T-helper 22 cell (primary cell): ENCODE measurements at places on chromosomes 1 and 21.

DNA sequence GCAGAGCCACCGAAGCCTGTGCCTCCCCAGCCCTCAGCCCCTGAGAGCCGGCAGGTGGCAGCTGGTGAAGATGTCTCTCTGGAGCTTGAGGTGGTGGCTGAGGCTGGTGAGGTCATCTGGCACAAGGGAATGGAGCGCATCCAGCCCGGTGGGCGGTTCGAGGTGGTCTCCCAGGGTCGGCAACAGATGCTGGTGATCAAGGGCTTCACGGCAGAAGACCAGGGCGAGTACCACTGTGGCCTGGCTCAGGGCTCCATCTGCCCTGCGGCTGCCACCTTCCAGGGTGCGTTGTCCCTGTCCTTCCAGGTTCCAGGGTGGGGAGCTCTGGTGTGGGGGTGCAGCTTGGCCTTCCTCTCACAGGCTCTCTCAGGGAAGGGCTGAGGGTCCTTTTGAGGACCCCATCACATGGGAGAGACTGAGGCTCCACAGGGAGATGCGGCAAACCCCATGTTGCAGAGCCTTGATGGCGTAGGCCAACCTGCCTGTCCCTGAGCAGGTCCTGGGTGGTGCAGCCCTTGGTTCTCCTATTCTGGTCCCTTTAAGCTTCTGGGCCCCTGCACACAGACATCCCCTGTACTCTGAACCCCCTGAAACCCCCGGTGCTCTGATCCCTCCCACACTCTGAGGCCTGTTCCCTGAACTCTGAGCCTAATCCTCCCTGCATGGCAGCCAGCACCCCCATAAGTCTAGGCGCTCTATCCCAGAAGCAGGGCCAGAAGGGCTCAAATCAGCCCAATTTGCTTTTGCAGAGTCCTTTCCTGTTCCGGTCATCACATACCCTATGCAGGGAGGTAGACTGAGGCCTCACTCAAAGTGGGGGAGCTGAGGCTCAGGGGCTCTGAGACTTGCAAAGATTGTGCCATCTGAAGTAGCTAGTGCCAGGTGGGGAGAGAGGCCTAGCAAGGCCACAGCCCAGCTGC is 88.5 kb downstream of the TRIM11 start:
- no peak for DNase-seq

DNA sequence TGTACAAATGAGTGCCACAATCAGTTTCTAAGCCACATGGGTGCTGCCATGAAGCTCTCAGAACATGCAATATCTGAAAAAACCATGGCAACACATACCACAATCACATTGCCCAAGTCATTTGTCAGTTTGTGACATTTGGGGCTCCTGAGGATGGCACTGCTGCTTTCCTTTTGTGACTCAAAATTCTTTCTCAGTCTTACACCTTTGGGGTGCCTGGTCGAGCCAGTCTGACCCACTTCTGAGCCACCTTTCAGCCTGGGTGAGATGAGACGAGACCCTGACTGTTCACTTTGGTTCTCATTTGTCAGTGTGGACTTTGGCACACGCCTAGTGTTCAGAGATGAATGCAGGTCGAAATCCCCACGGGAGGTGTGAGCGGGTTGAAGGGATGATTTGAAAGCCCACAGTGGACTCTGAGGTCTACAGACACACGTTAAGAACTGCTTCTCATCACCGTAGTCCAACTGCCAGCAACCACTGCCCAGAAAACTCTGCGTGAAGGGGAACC is 8.0 kb downstream of the BATF3 start:
- DNase-seq, result no peak

- no peak for DNase-seq
Measured at GRCh38 chr1:33365560-33365997, 44.7 kb upstream of the A3GALT2 start.

DNA sequence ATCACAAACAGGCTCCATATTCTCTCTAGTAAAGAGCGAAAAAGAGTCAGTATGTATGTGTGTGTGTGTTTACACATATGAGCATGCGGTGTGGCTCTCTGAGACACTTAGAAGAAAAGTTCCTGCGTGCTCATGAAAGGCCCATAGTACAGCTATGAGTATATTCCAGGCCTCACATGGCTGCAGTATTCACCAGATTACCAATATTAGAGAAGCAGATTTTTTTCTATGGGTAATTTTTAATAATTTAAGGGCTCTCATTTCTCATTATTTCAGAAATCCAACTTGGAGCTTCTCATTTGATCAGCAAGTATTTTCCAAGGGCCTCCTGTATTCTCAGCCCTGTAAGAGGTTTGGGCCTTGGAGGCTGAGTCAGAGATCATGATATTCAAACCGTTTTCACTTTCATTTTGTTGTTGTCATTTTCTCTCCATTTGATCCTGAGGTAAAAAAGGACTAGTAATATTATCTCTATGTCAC is 232.9 kb upstream of the SGIP1 start:
- DNase-seq, result no peak

GRCh38 chr1:150567341-150567716 is 12.1 kb downstream of the MCL1 start:
- no peak for DNase-seq

DNA sequence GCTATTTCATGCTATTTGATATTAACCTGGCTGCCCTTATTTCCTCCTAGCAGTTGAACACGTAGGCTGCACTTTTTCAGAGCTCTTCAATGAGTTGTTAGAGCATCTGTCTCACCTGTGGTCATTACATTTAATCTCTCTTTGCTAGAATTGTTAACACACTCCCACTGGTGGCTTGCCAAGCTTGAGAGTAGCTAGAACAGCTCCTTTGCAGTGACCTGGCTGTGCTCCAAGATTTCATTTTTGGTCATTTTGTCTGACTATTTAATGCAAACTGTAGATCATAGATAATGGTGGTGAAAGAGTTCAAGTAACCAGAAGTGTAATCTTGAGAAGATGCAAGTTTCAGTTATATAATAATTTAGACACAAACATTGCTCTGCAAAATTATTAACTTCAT is 105.6 kb downstream of the LRRC7 start:
- no peak for DNase-seq

- DNase-seq, result no peak
Measured at GRCh38 chr21:40586575-40586974, 260.4 kb downstream of the DSCAM start.

- no peak for DNase-seq
Measured at GRCh38 chr1:232648316-232648715, 18.4 kb upstream of the SIPA1L2 start.

GRCh38 chr1:27990920-27991537 is 31.3 kb downstream of the XKR8 start:
- DNase-seq, result no peak

DNA sequence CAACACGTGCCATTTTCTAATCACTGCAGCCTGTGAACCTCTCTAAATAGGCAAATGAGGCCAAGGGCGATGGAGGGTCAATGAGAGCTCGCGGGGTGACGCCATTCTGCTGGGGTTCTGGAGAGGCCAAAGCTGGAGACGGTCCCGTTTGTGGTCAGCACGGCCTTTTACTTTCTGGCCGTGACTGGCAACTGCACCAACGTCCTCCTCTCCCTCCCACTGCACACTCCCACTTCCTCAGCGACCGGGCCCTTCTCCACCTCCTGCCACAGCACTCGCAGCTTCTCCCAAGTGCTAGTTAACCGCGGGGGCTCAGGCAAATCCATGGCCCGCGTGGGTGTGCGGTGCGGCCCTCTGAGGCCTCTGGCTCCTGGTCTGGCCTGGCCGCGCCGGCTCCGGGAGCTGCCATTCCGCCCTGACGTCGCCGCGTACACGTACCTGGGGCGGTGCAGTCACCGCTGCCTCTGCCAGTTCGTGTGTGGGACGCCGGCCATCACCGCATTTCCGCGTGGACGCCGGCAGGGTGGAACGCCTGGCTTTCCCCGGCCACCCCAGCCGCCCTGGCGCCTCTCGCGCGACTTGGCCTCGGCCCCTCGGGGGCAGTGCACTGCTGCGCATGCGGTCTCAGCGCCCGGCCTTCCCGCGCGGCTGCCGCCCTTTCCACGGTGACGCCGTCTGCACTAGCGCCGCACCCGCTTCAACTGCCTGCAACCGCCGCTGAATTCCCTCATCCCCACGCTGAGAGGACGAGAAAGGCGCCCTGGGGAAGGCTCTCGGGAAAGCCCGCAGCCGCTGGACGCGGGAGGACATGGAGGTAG is 18.2 kb downstream of the OR2C3 start:
- DNase-seq, result no peak

DNA sequence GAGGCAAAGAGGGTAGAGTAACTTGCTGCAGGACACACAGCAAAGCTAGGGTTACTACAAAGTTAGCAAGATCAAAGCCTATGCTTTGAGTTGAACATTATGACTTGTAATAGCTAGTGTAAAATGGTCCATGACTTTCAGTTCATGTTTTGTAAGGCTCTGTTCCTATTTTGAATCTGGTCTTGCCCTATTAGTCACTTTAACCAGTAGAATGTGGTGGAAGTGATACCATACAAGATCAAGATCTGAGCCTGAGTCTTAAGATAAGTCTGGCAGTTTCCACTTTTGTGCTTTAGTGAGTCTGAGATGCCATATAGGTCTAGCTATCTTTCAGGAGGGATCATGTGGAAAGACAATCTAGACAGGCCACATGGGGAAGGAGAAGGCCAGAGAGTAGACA is 282.1 kb upstream of the BRINP3 start:
- DNase-seq, result no peak

GRCh38 chr1:214632091-214632490 is 29.1 kb downstream of the CENPF start:
- DNase-seq, result peak; percentile 61

DNA sequence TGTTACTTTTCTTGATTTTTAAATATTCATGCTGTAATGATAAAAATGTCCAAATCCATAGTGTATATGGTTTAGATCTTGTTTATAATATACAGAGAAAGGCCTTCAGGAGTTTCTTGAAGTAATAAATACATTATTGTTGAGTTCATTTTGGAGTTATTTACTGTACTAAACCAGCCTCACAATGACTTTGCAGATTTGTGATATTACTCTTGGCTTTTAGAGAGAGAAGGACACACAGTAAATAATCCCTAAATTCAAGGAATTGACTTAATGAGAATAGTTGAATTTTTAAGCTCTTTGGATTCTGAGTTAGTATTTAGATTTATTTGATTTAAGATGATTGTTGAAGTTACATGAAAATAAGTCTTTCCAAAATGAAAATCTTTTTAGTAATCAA is 38.9 kb downstream of the RABGAP1L start:
- DNase-seq, result no peak

GRCh38 chr1:59092126-59092525 is 204.8 kb upstream of the FGGY start:
- no peak for DNase-seq

GRCh38 chr1:36159614-36160387 is 3.8 kb downstream of the MAP7D1 start:
- no peak for DNase-seq

DNA sequence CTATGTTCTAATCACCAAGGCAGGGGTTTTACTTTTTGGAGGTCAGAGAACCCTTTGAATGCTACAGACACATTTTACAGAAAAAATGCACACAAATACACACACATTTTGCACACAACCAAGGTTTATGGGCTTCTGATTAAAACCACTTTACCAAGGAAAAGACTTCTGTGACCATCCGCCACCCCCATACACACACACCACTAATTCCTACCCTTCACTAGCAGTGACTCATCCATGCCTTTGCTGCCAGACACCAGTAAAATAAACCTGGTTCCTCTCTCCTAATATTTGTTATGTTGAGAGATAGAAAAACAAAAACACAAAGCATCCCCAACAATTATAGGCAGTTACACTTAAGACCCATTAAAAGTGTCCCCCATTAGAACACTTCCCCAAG is 12.9 kb downstream of the PIGM start:
- DNase-seq, result no peak

- DNase-seq, result no peak
Measured at GRCh38 chr1:189769448-189769847, 708.2 kb downstream of the BRINP3 start.

- no peak for DNase-seq
Measured at GRCh38 chr1:167860231-167860923, 53.6 kb downstream of the ADCY10 start.

GRCh38 chr1:234186037-234186688 is 187.1 kb upstream of the COA6 start:
- no peak for DNase-seq

- no peak for DNase-seq
Measured at GRCh38 chr1:165456861-165457260, 11.9 kb upstream of the RXRG start.

- no peak for DNase-seq
Measured at GRCh38 chr1:202056644-202057334, 46.4 kb downstream of the ELF3 start.

DNA sequence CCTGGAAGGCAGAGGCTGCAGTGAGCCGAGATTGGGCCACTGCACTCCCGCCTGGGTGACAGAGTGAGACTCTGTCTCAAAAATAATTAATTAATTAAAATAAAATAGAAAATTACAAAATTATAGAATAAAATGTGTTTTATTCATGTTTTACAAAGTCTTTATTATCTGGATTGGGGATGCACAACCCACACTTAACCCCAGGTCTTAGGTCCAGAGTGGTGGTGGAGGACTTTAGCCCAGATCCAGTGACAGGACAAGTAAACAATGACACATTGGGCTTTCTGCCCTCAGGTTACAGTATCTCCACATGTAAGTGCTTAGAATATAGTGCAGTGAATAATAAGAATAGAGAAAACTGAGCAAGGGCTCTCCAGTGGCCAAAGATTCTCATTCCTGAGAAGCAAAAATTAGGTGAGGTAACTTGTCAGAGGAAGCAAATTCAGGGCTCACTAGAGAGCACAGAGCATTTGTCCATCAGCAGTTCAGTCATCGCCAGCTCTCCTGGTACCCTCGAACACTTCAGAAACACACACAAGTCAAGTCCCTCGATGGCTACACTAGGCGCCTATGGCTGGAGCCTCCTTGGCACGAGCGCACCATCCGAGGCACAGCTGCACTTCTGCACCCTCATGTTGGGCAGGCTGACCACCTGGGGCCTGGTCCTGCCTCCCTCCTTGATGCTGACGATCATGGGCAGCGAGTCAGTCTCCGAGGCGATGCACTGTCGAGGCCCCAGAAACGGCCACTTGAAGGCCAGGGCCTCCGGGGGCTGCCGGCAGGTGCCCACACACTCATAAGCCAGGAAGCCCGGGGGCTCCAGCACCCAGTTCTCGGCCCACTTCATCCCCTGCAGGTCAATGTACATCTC is 2.6 kb downstream of the LEFTY1 start:
- DNase-seq, result no peak

- DNase-seq, result no peak
Measured at GRCh38 chr21:38725196-38726157, 80.3 kb upstream of the ETS2 start.

DNA sequence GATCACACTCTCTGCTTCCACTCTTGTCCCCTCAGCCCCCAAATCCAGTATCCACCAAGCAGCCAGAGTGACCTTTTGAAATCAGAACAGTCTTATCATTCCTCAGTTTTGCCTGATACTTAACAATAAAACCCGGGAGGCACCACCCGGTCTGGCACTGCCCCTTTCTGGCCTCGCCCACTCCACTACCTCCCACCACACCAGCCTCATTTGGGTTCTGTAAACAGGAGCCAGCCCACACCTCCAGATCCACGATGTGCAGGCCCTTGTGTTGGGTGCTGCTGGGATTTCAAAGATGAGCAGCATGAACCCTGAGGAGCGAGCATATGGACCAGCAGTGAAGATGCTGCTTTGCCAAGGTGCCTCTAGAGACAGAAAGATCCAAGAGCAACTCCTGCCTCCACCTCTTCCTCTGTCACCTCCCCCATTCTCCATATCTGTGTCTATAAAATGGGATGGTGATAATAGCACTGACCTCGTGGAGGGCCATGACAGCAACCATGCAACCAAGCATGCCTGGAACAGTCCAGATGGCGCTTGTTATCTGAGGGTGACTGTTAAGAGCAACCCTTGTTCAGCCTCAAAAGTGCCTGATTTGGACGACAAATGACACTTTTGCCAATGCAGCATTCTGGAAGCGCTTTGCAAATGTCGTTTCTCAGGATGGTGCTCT is 136.0 kb downstream of the IGSF21 start:
- DNase-seq, result no peak
